Naive B cell (primary cell): ENCODE measurements at places on chromosomes 7 and 10. TPM values are rescaled to one million over a fixed set of nuclear protein-coding genes. Genes with fewer than 3 reads are reported as not detected.
A peak's percentile ranks its signal among the peaks of the same experiment; 100 is the strongest.

DNA sequence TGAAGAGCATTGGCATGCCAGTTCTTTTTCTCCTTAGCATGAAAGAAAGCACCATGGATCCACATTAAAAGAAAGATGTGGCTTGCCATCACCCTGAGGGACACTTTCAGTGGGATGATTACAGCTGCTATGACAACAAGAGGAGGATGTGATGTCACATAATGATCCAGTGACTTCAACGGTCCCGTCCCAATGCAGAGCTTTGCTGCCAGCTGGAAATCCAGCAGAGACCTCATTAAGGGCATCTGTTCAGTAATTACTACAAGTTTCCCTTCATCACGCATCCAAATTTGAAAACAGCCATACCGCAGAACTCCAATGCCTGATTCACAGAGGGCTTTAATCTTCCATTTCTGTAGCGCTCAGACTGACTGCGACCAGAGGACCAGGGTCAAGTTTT is 206.6 kb downstream of the LSM5 start:
- H3K4me1 ChIP-seq = no peaks in the 10 kb centered on the region
- no peak overlapping the region for H3K27ac ChIP-seq
- peaks cover 2% of the 10 kb centered on the region for H3K27me3 ChIP-seq
- no peak for DNase-seq
- H3K4me3 ChIP-seq = no peak overlapping the region

GRCh38 chr10:74024600-74024999 is 26.7 kb downstream of the VCL start:
- no peak for DNase-seq
- no peaks in the 10 kb centered on the region for H3K27me3 ChIP-seq
- no peak overlapping the region for H3K27ac ChIP-seq
- no peak overlapping the region for H3K4me3 ChIP-seq
- no peaks in the 10 kb centered on the region for H3K36me3 ChIP-seq
- peaks cover 21% of the 10 kb centered on the region for H3K4me1 ChIP-seq

- DNase-seq = no peak
- H3K36me3 ChIP-seq = no peaks in the 10 kb centered on the region
- no peak overlapping the region for H3K4me3 ChIP-seq
- H3K27me3 ChIP-seq = no peaks in the 10 kb centered on the region
- no peak overlapping the region for H3K27ac ChIP-seq
- no peaks in the 10 kb centered on the region for H3K4me1 ChIP-seq
Measured at GRCh38 chr10:127029061-127029460, 123.8 kb downstream of the DOCK1 start.

DNA sequence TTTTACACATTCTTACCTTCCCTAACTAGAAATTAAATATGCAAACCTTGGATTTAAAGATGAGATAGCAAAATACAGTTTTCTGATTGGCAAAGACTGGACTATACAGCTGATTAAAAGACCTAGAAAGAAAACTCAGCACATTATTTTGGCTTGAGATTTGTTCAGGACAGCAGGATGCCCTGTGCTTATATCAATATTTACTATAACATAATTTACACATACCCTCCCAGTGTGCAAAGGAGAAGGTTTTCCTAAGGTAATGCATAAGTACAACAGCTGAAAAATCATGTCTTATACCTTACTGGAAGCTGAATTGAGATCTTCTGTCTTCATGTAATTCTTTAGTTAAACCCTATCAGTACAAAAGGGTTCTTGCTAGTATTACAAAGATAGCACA is 458.6 kb downstream of the PARD3 start:
- no peak overlapping the region for H3K27ac ChIP-seq
- no peak overlapping the region for H3K4me3 ChIP-seq
- no peak for DNase-seq
- no peaks in the 10 kb centered on the region for H3K36me3 ChIP-seq

- DNase-seq = peak; percentile 58
- H3K4me1 ChIP-seq = peaks cover 24% of the 10 kb centered on the region
- no peaks in the 10 kb centered on the region for H3K27me3 ChIP-seq
- no peaks in the 10 kb centered on the region for H3K36me3 ChIP-seq
- H3K27ac ChIP-seq = peak overlapping the region; percentile 61
Measured at GRCh38 chr10:61750943-61751471, 88.3 kb downstream of the CABCOCO1 start.

DNA sequence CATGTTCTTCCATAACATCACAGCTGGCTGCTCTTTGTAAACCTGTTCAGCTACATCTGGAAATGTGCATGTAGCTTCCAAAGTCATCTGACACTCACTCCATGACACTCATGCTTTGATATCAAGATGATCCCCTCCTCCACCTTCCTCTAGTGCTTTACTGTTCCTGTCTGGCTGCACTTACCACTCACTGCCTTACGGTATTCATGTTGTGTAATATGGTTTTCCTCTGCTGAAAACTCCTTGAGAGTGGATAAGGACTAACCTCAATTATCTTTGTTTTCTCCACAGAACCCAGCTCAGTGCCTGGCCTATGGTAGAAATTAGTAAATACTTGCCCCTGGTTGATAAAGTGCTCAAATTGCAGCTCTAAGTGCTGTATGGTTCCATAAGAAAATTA is 483.9 kb downstream of the HTR7 start:
- H3K36me3 ChIP-seq = no peaks in the 10 kb centered on the region
- no peak for DNase-seq
- H3K27ac ChIP-seq = no peak overlapping the region
- H3K4me3 ChIP-seq = no peak overlapping the region
- H3K4me1 ChIP-seq = no peaks in the 10 kb centered on the region

GRCh38 chr10:76743169-76743568 is 894.4 kb downstream of the KCNMA1 start:
- H3K4me1 ChIP-seq = no peaks in the 10 kb centered on the region
- no peak for DNase-seq
- H3K27me3 ChIP-seq = no peaks in the 10 kb centered on the region
- no peaks in the 10 kb centered on the region for H3K36me3 ChIP-seq

DNA sequence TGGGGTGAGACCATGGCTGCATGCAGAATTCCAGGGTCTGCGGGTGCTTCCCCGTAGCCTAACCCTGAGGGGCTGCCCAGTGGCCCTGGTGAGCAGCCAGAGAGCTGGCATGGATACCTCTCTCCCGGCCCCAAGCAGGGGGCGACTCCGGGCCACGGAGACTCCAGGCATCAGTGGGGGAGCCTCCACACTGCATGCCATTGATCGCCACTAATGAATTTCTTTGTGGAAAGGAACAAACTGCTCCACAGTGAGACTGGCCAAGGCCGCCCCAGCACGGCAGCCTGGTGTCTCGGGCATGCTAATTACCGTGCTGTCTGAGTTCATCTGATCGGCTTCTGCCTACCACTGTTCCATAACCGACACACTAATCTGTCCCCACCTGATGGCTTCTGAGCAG is 184.4 kb downstream of the GRID1 start:
- H3K4me1 ChIP-seq = no peaks in the 10 kb centered on the region
- no peak overlapping the region for H3K27ac ChIP-seq
- peaks cover 18% of the 10 kb centered on the region for H3K27me3 ChIP-seq
- H3K4me3 ChIP-seq = no peak overlapping the region
- H3K36me3 ChIP-seq = peaks cover 5% of the 10 kb centered on the region

- no peak overlapping the region for H3K4me3 ChIP-seq
- no peak for DNase-seq
- peaks cover 20% of the 10 kb centered on the region for H3K4me1 ChIP-seq
- no peaks in the 10 kb centered on the region for H3K27me3 ChIP-seq
- H3K27ac ChIP-seq = no peak overlapping the region
- peaks cover 11% of the 10 kb centered on the region for H3K36me3 ChIP-seq
Measured at GRCh38 chr7:75988568-75989499, 5.6 kb downstream of the TMEM120A start.

GRCh38 chr10:77350711-77351119 is 286.9 kb downstream of the KCNMA1 start:
- no peak overlapping the region for H3K4me3 ChIP-seq
- DNase-seq = no peak
- H3K4me1 ChIP-seq = no peaks in the 10 kb centered on the region

GRCh38 chr10:22988581-22989360 is 60.9 kb downstream of the ARMC3 start:
- H3K36me3 ChIP-seq = no peaks in the 10 kb centered on the region
- peaks cover 20% of the 10 kb centered on the region for H3K27me3 ChIP-seq
- no peak overlapping the region for H3K4me3 ChIP-seq
- no peak overlapping the region for H3K27ac ChIP-seq
- peak; percentile 68 for DNase-seq

- H3K4me3 ChIP-seq = no peak overlapping the region
- H3K36me3 ChIP-seq = peaks cover 14% of the 10 kb centered on the region
- DNase-seq = no peak
- no peaks in the 10 kb centered on the region for H3K4me1 ChIP-seq
Measured at GRCh38 chr10:35614312-35614711, 9.2 kb downstream of the GJD4 start.

The TMEM196 gene
- not detected for polyA plus RNA-seq

DNA sequence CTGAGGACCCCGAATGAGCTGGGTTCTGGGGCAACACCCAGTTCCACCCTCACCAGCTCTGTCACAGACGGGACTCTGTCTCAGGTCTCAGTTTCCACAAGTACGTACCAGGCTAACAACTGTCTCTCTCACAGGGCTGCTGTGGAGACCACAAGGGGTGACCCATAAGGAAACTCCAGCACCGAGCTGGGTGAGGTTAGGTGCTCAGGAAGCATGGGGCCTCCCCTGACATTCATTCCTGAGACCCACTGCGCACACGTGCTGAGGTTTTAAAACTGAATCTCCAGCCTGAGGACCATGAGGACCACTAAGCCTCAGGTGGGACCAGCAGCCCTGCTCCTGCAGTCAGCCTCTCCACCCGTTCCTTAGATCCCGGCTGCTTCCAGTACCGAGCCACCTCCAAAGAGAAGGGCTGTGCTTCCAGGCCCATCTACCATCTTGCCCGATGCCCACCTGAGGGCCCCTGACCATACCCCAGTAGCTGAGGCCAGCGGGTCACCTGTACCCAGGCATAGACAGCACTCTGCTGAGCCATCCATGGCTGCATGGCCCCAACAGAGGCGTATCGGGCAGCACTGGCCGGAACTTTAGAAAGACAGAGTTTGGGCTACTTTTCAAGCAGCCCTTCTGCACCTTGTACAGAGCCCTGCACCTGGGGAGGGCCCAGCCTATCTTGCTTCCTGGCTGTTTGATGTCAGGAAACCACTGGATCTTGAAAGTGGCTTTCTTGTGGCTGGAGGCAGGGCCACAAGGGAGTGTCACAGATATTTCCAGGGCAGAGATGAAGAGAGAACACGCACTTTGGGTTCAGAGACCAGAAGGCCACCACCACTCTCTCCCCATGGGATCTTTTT is 18.7 kb downstream of the HSPA12A start:
- H3K27ac ChIP-seq = no peak overlapping the region
- DNase-seq = no peak
- H3K4me1 ChIP-seq = no peaks in the 10 kb centered on the region
- H3K4me3 ChIP-seq = no peak overlapping the region
- no peaks in the 10 kb centered on the region for H3K36me3 ChIP-seq

DNA sequence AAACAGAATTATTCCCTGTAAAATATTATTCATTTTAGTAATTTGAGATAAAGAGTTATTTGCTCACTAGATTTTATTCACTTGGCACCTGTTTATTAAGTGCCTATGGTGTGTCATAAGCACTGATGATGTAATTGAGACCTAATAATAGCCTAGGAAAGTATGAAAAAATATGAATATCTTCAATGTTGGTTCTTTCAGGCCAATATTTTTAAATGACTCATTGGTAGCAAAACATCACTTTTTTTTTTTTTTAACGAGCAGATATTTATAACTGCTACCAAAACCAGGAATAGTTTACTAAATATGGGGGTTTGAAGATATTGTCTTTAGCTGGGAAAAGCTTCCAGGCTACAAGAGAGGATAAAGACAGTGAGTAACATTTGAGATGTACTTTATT is 228.0 kb downstream of the PRKG1 start:
- no peak overlapping the region for H3K4me3 ChIP-seq
- no peaks in the 10 kb centered on the region for H3K36me3 ChIP-seq
- peaks cover 8% of the 10 kb centered on the region for H3K27me3 ChIP-seq
- H3K27ac ChIP-seq = no peak overlapping the region
- H3K4me1 ChIP-seq = no peaks in the 10 kb centered on the region
- DNase-seq = no peak

DNA sequence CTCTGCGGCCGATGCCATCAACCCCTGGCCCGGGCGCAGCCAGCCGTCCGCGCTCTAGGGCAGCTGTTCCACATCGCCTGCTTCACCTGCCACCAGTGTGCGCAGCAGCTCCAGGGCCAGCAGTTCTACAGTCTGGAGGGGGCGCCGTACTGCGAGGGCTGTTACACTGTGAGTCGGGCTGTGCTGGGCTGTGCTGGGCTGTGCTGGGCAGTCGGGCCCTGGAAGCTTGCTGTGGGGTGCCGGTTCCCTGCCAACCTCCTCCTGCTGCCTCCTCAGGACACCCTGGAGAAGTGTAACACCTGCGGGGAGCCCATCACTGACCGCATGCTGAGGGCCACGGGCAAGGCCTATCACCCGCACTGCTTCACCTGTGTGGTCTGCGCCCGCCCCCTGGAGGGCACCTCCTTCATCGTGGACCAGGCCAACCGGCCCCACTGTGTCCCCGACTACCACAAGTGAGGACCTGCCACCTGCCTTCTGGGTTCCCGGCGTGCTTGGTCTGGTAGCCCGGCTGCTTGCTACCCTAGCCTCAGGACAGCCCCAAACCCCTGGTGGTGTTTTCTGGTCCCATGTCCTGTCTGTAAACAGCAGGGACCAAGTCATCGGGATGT is 7.5 kb downstream of the ZYX start:
- H3K27ac ChIP-seq = no peak overlapping the region
- no peaks in the 10 kb centered on the region for H3K4me1 ChIP-seq
- peaks cover 4% of the 10 kb centered on the region for H3K36me3 ChIP-seq
- H3K4me3 ChIP-seq = no peak overlapping the region

GRCh38 chr7:18536486-18536885 is 40.9 kb downstream of the HDAC9 start:
- no peak overlapping the region for H3K4me3 ChIP-seq
- peaks cover 59% of the 10 kb centered on the region for H3K4me1 ChIP-seq
- no peaks in the 10 kb centered on the region for H3K36me3 ChIP-seq

The APBB1IP gene
- 55.3 TPM for polyA plus RNA-seq

DNA sequence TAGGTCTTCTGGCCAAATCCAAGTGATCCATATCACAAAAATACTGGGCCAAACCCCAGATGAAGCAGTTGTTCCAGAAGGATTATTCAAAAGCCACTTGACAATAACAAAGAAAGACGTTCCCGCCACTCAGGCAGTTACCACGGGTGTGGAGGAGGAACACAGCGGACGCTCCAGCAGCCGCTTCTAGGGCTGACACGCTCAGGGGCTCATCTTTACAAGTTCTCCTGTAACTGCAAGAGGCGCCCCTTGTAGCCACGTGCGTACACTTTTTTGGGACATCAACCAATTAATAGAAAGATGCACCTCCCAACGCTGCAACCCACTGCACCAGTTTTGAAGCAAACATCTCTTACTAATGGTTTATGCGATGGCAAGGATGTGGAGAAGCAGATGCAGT is 159.4 kb downstream of the GRID1 start:
- H3K27ac ChIP-seq = no peak overlapping the region
- H3K4me3 ChIP-seq = no peak overlapping the region
- H3K36me3 ChIP-seq = no peaks in the 10 kb centered on the region
- no peaks in the 10 kb centered on the region for H3K4me1 ChIP-seq

The BTBD16 gene
- polyA plus RNA-seq = not detected

- DNase-seq = no peak
- no peaks in the 10 kb centered on the region for H3K36me3 ChIP-seq
- peaks cover 33% of the 10 kb centered on the region for H3K27me3 ChIP-seq
- H3K27ac ChIP-seq = no peak within 1 kb of the TSS
- no peak within 1 kb of the TSS for H3K4me3 ChIP-seq
- no peaks in the 10 kb centered on the region for H3K4me1 ChIP-seq
Measured at GRCh38 chr10:125683063-125683462, at the start of gene TEX36. Gene TEX36 (minus strand): TSS chr10:125683163. CDS start chr10:125682989, 174 bp downstream.

The CYP3A5 gene
- polyA plus RNA-seq = 0.40 TPM
